ENCODE measurements at places on chromosomes 13 and 19.

- DNase-seq = no peak
Measured at GRCh38 chr13:66154976-66155375, 1075.2 kb downstream of the PCDH9 start.

- no peak for DNase-seq
Measured at GRCh38 chr13:51258612-51259548, 36.7 kb downstream of the FAM124A start.

GRCh38 chr19:22797040-22797439, 13.1 kb upstream of the ZNF99 start:
- no peak for DNase-seq

- no peak for DNase-seq
Measured at GRCh38 chr13:112234131-112234875, 141.9 kb upstream of the SPACA7 start.

Measured in memory B cell (primary cell).